ENCODE measurements at places on chromosomes 3 and 15. TPM values are rescaled to one million over a fixed set of nuclear protein-coding genes. Genes with fewer than 3 reads are reported as not detected.

The VGLL3 gene
- total RNA-seq = 1.8 TPM

- H3K36me3 ChIP-seq = no peaks in the 10 kb centered on the region
- no peaks in the 10 kb centered on the region for H3K27me3 ChIP-seq
- H3K4me3 ChIP-seq = no peak overlapping the region
- H3K4me1 ChIP-seq = peaks cover 13% of the 10 kb centered on the region
Measured at GRCh38 chr3:63818282-63819150, 583 bp upstream of the C3orf49 start.

DNA sequence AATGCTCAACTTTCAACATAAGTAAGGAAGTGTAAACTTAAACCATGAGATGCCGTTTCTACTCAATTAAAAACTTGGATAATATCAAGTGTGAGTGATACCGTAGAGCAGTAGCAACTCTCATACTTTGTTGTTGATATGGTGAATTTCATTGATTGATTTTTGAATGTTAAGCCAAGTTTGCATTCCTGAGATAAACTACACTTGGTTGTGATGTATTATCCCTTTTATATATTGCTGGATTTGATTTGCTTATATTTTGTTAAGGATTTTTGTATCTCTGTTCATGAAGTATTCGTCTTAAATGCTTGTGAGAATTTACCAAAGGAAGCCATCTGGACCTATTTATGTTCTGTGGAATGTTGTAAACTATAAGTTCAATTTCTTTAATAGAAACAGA lies 21.7 kb downstream of the SLMAP start:
- H3K27ac ChIP-seq = no peak overlapping the region
- no peaks in the 10 kb centered on the region for H3K4me1 ChIP-seq

- no peaks in the 10 kb centered on the region for H3K36me3 ChIP-seq
- no peak overlapping the region for H3K27ac ChIP-seq
- H3K4me3 ChIP-seq = no peak overlapping the region
- DNase-seq = no peak
- no peaks in the 10 kb centered on the region for H3K4me1 ChIP-seq
Measured at GRCh38 chr15:31340047-31340446, 13.4 kb downstream of the KLF13 start.

DNA sequence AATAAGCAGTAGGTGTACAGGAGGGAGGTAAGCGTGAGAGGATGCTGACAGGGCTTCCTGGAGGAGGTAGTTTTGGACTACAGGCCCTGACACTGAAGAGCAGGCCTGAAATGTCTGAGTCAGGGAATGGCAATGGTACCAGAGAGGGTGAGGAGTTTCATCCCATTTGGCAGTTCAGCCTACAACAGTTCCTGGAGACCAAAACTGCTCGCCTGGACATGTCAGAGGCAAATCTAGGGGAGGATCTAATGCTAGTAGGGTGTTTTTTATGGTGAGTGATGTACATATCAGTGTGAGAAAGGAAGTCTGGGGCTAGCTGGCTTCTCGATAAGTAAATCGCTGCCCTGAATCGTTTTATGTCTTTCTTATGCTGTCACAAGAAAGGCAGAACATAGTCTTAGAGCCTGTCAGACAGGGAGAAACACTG lies 13.8 kb upstream of the TNFSF10 start:
- no peak for DNase-seq
- H3K4me1 ChIP-seq = no peaks in the 10 kb centered on the region
- H3K36me3 ChIP-seq = no peaks in the 10 kb centered on the region
- no peaks in the 10 kb centered on the region for H3K27me3 ChIP-seq
- H3K27ac ChIP-seq = no peak overlapping the region
- no peak overlapping the region for H3K4me3 ChIP-seq

GRCh38 chr3:58434168-58434504 lies 504 bp upstream of the PDHB start:
- peaks cover 6% of the 10 kb centered on the region for H3K36me3 ChIP-seq
- DNase-seq = no peak

Data from neural progenitor cell (in vitro differentiated cells).